Activated naive CD8-positive, alpha-beta T cell treated with anti-CD3 and anti-CD28 coated beads, Interleukin-2, amount 10 ng/mL, durations not matched to agents 7 days and 5 days (primary cell): ENCODE measurements at places on chromosomes 7 and 10. TPM values are rescaled to one million over a fixed set of nuclear protein-coding genes. Genes with fewer than 3 reads are reported as not detected.

The EXOSC1 gene
- total RNA-seq, result 47.9 TPM

The LRRC17 gene
- total RNA-seq, result not detected

GRCh38 chr7:132584796-132585494 is 8.7 kb upstream of the PLXNA4 start:
- no peak for DNase-seq

- DNase-seq, result no peak
These were observed 23.6 kb downstream of the HECW1 start for GRCh38 chr7:43136064-43136463.

GRCh38 chr10:71891437-71891836 is 40.4 kb upstream of the PSAP start:
- DNase-seq, result no peak

GRCh38 chr7:4831723-4832495 is 29.9 kb downstream of the PAPOLB start:
- DNase-seq, result no peak

DNA sequence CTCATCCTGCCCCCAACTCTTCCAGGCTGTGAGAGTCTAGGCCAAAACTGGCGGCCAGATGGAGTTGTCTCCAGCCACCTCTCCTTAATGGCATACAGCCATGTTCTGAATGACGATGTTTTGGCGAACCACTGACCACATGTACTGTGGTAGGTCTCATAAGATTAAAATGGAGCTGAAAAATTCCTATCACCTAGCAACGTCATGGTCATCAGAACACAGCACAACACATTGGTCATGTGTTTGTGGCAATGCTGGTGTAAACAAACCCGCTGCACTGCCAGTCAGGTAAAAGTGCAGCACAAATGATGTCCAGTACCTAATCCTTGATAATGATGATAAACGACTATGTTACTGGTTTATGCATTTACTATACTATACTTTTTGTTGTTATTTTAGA is 290.0 kb upstream of the MKI67 start:
- DNase-seq, result no peak

- DNase-seq, result no peak
These were observed 102.9 kb downstream of the MPP7 start for GRCh38 chr10:28199941-28200340.

- no peak for DNase-seq
These were observed 46.9 kb downstream of the ZNF518A start for GRCh38 chr10:96176985-96177384.

- no peak for DNase-seq
These were observed 584.2 kb upstream of the MBL2 start for GRCh38 chr10:53356616-53357349.

GRCh38 chr10:14573666-14574261 is 200.9 kb downstream of the FAM107B start:
- no peak for DNase-seq

DNA sequence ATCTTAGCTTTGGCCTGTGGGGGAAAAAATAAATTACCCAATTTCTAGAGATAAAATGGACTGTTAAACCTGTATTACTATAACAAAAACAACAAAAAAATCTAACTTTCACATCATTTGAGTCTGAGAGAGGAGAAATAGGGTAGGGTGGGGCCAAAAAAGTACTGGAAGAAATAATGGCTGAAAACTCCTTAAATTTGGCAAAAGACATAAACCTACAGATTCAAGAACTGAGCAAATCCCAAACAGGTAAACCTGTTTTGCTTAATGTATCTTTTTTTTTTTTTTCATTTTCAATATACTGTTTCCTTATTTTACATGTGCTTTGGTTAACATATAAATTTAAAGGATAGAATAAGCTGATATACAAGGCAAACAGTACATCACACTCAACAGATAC is 27.1 kb downstream of the SYPL1 start:
- DNase-seq, result no peak

DNA sequence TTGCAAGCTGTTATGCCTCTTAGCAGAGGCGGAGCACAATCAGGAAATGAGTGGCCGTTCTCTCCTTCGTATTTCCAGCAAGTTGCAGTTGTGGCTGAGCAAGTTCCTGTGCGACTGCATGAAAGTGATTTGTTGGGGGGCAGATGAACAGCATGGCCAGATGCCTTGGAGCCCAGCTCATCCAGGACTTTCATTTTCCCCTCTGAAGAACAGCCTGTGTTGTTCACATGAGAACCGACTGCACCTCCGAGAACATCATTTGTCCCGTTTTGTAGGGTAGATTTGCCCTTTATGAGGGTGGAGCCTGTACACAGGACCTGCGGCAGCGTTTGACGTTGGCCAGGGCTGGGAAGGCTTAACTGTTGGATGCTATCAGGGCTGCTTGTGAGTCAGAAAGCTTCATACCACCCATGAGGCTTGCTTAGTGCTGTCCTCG is 4.4 kb downstream of the BAG3 start:
- no peak for DNase-seq

GRCh38 chr10:95290461-95291364 is at the start of gene PDLIM1:
Gene PDLIM1, minus strand, starts transcription at chr10:95291003. Its CDS starts 88 bp downstream, at chr10:95290915.
- DNase-seq, result peak; percentile 75
